Adrenal gland (tissue), 19 donors: ENCODE measurements at places on chromosomes 12 and 14. TPM values are rescaled to one million over a fixed set of nuclear protein-coding genes. Genes with fewer than 3 reads are reported as not detected.
A peak's percentile ranks its signal among the peaks of the same experiment; 100 is the strongest.

DNA sequence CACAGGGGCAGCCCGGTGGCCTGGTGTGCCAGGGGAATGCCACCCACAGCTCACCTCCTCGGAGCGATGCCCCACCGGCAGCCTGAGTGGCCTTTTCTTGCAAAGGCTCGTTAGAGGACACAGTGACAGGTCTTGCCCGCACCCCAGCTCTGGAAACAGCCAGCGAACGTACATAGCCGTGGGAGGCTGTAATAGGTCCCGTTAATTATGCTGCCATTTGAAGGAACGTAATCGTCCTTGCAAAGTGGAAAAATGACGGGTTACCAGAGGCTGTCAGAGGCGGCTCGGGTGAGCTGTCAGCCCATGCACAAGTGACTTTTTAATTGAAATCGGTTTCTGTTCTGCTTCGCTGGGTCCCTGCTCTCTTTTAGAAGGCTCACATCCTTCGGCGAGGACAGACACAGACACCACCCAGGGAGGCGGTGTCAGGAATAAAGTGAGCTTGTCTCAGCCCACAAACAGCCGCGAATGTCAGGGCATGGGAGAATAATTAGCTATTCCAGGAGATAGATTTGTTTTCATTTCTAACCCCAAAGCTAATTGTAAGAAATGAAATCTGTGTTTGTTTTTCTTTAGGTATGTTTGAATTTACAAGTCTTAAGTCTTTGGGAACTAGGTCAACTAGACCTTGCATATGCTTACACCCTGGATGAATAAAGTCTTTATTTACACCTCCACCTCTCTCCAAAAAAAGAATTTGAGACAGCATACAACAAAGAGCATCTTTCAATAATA lies 77.2 kb upstream of the RFLNA start:
- DNase-seq: no peak

GRCh38 chr14:85533861-85534291 lies 3.9 kb downstream of the FLRT2 start:
- peak; percentile 18 for DNase-seq

GRCh38 chr14:73944432-73945158 lies 5.3 kb downstream of the FAM161B start:
- peak; percentile 76 for DNase-seq

- no peak for DNase-seq
These were observed 92.4 kb downstream of the TMTC1 start for GRCh38 chr12:29691161-29691854.

DNA sequence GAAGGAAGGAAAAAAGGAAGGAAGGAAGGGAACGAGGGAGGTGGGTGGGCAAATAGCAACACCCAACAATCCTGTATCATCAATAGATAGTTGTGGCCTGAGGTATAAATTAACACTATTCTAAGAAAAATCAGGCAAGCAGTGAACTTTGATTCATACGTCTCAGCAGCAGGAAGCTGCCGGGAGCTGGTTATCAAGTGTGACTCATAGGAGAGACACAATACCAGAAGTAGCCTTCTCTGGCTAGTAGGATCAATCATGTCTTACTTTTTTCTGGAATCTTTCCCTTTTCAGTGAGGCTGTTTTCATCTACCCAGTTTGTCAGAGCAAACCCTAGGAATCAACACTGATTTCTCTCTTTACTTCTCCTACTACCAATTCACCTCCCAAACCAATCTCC lies 780.5 kb downstream of the NRXN3 start:
- DNase-seq: no peak

DNA sequence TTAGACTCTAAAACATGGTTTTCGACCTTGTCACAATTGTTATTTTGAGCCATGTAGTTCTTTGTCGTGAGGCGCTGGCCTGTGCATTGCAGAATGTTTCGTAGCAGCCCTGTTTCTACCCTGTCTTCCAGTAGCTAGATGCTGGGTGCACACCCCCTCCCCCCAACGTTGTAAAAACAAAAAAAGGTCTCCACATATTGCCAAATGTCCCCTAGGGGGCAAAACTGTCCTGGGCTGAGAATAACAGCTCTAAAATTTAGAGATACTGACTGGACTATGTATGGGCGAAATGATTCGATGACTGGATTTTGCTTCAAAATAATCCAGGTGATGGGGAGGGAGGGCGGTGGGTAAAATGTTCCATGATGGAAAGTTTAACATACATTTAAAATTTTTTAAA lies 126.1 kb upstream of the FUT8 start:
- no peak for DNase-seq

DNA sequence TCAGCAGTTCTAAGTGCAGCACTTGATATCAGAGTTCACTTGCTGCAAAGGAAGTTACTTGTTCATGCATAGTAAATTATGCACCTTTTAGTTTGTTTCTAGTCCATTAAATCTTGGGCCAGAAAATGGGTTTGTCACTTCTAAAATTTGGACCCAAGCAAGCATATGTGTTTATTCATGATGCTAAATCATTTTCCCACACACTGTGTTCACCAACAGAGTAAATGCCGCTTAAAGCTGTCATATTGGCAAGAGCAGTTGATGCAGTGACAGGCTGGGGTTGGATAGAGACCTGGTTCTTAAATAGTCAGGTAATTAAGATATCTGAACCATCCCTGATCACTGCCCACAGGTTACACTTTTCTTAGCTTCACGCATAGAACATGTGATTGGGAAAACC lies 409.7 kb downstream of the EGLN3 start:
- DNase-seq: no peak

GRCh38 chr14:105888151-105888550 lies 361.8 kb downstream of the TMEM121 start:
- DNase-seq: no peak

DNA sequence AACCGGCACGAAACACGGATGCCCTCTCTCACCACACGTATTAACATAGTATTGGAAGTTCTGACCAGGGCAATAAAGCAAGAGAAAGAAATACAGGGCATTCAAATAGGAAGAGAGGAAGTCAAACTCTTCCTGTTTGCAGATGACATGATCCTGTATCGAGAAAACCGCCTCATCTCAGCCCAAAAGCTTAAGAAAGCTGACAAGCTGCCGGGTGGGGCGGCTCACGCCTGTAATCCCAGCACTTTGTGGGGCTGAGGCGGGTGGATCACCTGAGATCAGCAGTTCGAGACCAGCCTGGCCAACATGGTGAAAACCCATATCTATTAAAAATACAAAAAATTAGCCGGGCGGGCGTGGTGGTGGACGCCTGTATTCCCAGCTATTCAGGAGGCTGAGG lies 17.7 kb downstream of the OR6S1 start:
- DNase-seq: no peak

GRCh38 chr12:110869026-110869425 lies 22.2 kb downstream of the CCDC63 start:
- DNase-seq: no peak

DNA sequence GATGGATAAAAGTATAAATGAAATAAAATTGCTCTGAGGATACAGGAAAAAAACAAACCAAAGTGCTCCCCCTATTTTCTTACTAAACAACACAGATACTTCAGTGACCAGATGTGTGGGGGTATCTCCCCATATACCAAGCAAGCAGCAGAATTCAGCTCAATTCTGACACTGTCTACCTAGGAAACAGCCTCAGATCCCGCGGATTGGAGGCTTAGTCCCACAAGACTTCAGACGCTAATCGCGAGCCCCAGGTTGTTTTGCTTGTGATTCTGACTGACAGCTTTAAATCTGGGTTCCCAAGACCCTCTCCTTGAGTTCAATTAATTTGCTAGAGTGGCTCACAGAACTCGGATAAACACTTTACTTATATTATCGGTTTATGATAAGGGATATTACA lies 17.3 kb downstream of the NFKBIA start:
- DNase-seq: no peak

GRCh38 chr14:104295681-104296387 lies 157.4 kb downstream of the KIF26A start:
- peak; percentile 17 for DNase-seq

Gene KLHL28
- 1.8 TPM for polyA plus RNA-seq

Gene ANHX
- polyA plus RNA-seq: not detected

Gene PROX2
- polyA plus RNA-seq: not detected
